ENCODE measurements at places on chromosomes 7 and 10.

- no peak for DNase-seq
These were observed 29.1 kb upstream of the CALD1 start for GRCh38 chr7:134750083-134751062.

DNA sequence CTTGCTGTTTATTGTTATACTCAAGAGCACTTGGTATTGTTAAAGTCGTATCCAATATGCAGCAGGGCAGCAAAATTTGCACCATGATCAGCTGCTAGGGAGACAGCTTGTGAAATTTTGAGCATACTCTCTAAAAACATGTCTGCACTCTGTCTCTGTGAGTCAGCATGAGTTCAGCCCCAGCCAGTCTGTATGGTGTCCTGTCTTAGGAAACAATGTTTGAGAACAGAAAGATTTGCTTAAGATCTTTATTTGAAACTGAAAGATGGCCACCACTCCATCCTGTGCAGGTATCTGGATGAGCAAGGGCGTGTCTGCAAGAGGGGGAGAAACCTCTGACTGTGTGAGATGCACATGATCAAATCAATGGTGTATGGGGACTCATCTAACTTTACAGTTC is 97.1 kb downstream of the GNAI1 start:
- DNase-seq: no peak

DNA sequence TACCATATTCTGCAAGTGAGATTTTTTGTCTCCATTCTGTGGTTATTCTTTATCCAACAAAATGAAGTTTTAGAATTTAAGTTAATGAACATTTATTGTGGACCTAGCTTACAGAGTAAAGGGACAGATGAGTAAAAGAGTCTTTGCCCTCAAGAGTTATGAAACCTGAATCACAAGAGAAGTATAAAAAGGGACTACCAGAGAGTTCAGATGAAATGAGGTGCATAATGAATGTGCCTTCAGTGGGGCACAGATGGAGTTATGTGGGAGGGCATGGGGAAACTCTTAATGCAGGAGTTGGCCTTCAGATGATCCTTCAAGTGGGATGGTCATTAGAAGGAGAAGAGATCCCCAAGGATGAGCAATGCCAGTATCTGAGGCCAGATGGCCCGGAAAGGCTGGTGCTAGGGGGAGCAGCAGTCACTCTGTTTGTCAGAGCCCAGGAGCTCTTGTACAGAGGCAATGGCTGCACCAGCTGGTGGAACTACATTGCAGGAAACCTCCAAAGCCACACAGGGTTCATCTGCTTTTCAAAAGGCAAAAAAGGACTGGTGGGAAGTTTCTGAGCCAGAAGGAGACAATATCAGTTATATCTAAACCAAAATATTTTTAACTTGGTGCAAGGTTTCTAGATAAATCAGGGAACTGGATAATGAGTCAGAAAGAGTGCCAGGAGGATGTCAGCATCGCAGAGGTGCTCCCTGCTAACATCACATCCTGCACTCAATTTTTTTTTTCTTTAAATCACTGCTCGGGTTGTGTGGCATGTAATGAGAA is 162.0 kb downstream of the KLF6 start:
- DNase-seq: no peak

GRCh38 chr10:18142151-18142550 is 1.9 kb downstream of the CACNB2 start:
- no peak for DNase-seq

GRCh38 chr10:125782054-125782453 is 6.4 kb upstream of the MMP21 start:
- DNase-seq: no peak
